Activated CD8-positive, alpha-beta memory T cell treated with anti-CD3 and anti-CD28 coated beads, Interleukin-2, amount 10 ng/mL, durations not matched to agents 7 days and 5 days (primary cell): ENCODE measurements at places on chromosomes 4 and X. TPM values are rescaled to one million over a fixed set of nuclear protein-coding genes. Genes with fewer than 3 reads are reported as not detected.

Gene IL9R
- total RNA-seq = 110 TPM

Gene GABRE
- not detected for total RNA-seq

Gene GPR82
- 0.21 TPM for total RNA-seq

Gene GAGE12H
- total RNA-seq = not detected

Gene VGLL1
- not detected for total RNA-seq

Gene SRPX
- 1.2 TPM for total RNA-seq

Gene GASK1B
- not detected for total RNA-seq

Gene CDKL2
- 1.5 TPM for total RNA-seq

Gene FGFBP1
- not detected for total RNA-seq

DNA sequence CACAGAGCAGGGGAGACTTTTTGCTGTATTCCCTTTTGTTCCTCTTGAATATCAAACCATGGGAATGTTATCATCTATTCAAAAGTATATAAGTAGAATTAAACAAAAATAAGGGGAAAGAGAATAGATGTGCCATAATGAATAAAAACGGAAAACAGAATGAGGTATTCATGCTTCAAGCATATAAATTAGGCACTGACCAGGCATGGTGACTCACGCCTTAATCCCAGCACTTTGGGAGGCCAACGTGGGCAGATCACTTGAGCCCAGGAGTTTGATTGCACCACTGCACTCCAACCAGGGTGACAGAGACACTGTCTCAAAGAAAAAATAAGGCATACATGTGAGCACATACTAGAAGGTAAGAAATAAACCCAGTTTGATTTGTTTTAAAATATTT lies 16.3 kb upstream of the NEUROG2 start:
- H3K27me3 ChIP-seq = peaks cover 9% of the 10 kb centered on the region
- no peaks in the 10 kb centered on the region for H3K36me3 ChIP-seq
- no peaks in the 10 kb centered on the region for H3K4me1 ChIP-seq
- H3K27ac ChIP-seq = no peak overlapping the region

DNA sequence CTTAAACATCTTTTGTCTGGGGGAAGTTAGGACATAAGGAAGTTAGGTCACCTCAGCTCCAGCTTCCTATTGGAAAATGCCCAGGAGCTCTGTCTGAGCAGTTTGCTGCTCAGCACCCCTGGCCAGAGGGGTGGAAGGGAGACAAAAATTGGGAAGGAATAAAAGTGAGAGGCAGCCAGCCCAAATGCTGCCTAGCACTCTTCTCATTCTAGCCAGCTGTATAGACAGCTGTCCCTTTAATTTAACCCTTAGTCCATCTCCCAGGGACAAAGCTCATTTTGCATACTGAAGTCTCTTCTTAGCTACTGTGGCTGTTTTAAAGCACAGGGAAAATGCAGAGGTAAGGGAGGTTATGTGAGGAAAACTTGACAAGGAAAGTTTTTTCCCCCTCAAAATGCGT lies 89.5 kb upstream of the CITED1 start:
- no peak for DNase-seq
- peaks cover 5% of the 10 kb centered on the region for H3K36me3 ChIP-seq
- H3K4me3 ChIP-seq = no peak overlapping the region
- H3K27ac ChIP-seq = no peak overlapping the region
- H3K27me3 ChIP-seq = no peaks in the 10 kb centered on the region
- H3K4me1 ChIP-seq = no peaks in the 10 kb centered on the region

DNA sequence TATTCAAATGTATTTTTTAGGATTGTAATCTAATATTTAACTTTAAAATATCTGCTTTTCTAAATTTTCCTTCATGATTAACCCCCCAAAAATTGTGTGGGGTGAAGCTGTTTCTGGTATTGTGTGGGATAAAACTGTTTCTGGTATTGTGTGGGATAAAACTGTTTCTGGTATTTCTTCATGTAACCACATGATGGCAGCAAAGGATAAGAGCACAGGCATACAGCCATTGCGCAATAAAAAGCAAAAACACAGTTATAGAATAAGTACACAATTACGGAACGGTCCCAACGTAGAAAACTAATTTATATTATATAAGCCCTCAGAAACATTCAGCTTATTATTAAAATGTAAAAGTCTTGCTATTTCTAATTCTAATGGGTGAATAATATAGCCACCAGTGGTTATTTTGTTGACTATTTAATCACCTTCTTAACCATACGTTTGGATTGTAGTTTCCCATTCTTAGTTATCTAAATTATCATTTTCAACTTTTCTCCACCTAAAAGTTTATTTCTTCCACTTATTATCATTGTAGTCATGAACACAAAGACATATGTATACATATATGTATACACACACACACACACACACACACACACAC lies 333.9 kb upstream of the FSTL5 start:
- no peaks in the 10 kb centered on the region for H3K36me3 ChIP-seq
- H3K4me1 ChIP-seq = no peaks in the 10 kb centered on the region
- H3K4me3 ChIP-seq = no peak overlapping the region
- H3K27me3 ChIP-seq = no peaks in the 10 kb centered on the region

DNA sequence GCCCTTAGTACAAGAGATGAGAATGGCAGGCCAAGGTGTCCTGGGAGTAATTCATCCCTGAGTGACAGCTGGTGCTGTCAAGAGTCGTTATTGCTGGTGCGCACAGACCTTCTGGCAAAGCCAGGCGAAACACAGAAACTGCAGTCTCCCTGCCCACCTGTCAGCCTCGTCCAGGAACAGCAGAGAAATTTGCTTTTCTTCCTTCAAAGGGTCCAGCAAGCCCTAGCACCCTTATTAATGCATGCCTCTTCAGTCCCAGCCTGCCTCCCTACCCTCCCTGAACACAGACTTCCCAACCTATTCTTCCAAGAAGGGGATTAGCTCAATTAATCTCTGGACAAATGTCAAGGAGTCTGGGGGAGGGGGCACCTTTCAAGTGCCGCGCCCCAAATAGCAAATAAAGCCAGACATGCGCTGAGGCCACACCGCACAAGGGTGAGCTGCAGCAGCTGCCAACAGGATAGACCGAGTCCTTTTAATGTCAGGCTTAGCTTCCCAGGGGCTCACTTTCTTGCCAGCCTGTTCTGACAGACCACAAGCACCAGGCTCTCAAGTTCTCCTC lies 250.7 kb upstream of the RASGEF1B start:
- H3K36me3 ChIP-seq = no peaks in the 10 kb centered on the region
- H3K27me3 ChIP-seq = peaks cover 4% of the 10 kb centered on the region
- DNase-seq = no peak
- peaks cover 13% of the 10 kb centered on the region for H3K4me1 ChIP-seq
- H3K27ac ChIP-seq = no peak overlapping the region

DNA sequence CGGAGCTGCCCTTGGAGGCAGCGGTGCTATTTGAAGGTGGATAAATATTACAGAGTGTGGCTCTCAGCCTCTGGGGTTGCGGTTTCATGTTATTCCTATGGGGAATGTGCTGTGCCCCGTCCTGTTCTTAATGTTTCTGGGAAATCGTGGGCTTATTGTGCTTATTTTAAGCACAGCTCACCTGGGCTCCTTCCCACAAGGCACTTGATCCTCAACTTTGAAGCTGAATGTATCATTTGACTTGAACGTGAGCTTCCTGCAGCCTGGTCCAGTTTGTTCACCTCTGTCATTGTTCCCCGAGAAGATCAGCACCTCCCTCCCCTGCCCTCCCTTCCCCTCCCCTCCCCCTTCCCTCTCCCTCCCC lies 3.9 kb downstream of the SORCS2 start:
- no peaks in the 10 kb centered on the region for H3K36me3 ChIP-seq
- H3K27me3 ChIP-seq = peaks cover 52% of the 10 kb centered on the region
- H3K27ac ChIP-seq = no peak overlapping the region
- no peak overlapping the region for H3K4me3 ChIP-seq
- H3K4me1 ChIP-seq = no peaks in the 10 kb centered on the region

DNA sequence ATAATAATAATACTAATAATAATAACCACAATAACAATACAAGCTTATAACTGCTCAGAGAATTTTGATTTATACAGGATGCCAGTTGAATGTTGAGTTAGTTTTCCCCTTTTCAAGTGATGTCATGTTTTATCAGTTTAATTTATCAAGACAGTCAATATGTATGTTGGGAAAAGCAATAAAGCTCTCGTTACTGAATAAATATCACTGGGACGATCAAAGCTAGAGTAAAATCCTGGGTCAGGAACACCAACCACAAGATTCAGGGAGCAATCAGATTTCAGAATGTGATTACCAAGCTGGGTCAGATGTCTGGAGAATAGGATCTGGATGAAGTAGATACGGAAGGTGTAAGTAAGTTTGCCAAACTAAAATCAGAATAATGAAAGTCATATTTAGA lies 179.6 kb downstream of the GRID2 start:
- no peaks in the 10 kb centered on the region for H3K4me1 ChIP-seq
- H3K36me3 ChIP-seq = no peaks in the 10 kb centered on the region
- no peak for DNase-seq

DNA sequence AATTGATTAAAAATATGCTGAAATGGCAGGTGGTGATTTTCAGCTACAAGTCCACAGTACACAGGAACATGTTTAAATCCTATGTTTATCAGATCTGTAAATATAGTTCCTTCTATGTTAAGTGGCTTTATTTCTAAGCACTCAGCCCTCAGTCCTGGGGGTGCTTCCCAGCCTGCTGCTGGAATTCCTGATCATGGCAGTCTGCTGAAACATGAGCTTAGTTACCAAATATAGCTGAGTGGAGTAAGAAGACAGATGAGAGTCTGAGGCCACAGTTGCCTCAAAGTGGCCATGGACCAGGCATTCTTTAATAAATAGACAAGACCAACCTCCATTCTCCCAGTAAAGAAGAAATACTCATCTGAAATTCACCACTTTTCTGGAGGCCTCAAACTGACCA lies 17.1 kb upstream of the DDX60 start:
- peaks cover 2% of the 10 kb centered on the region for H3K36me3 ChIP-seq
- H3K27me3 ChIP-seq = no peaks in the 10 kb centered on the region
- H3K4me1 ChIP-seq = peaks cover 5% of the 10 kb centered on the region
- no peak overlapping the region for H3K4me3 ChIP-seq

GRCh38 chr4:98577956-98578355 lies 80.5 kb downstream of the TSPAN5 start:
- no peak overlapping the region for H3K27ac ChIP-seq
- peaks cover 8% of the 10 kb centered on the region for H3K4me1 ChIP-seq
- DNase-seq = no peak
- H3K36me3 ChIP-seq = peaks cover 15% of the 10 kb centered on the region

DNA sequence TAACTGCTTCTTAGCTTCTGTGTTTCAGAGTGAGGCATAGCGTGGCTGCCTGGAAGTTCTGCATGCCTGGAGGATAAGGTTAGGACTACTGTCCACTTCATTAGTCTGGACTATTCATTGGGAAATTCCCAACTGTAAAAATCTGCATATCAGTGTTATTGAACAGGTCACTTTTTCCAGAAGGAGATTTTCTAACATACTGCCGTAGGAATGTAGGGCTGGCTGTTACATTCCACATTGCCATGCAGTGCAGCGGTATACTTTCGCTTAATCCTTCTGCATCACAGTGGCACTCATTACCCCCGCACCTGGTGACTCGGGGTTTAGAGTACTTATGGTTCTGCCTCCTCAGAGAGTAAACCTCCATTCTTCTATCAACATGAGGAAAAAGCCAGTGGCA lies 104.6 kb downstream of the NPFFR2 start:
- H3K4me3 ChIP-seq = no peak overlapping the region
- DNase-seq = no peak
- H3K36me3 ChIP-seq = no peaks in the 10 kb centered on the region
- H3K4me1 ChIP-seq = no peaks in the 10 kb centered on the region
